Stimulated activated CD4-positive, alpha-beta T cell treated with anti-CD3 and anti-CD28 coated beads, Interleukin-1b, Interleukin-23, amount 100 ng/mL, for 1 hour (primary cell): ENCODE measurements at places on chromosomes 5 and 9.

GRCh38 chr5:132364319-132364718, 5.2 kb upstream of the SLC22A5 start:
- no peak for DNase-seq

DNA sequence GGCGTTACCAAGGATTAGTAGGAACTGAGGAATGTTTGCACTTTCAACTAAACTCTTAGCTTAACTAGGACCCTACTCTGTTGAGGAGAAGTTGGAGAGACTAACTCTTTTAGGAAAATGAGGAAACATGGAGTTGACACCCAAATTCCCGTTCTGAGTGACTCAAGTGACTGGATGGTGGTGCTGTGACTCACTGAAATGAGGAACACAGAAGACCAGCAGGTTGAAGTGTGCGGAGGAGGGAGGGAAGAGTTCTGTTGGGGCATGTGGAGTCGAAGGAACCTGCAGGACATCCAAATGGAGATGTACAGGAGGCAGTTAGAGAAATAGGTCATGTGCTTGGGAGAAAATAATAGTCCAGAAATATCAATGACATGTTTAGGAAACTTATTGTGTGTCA, 8.2 kb downstream of the HEXB start:
- DNase-seq, result no peak

- no peak for DNase-seq
Observed at GRCh38 chr9:110241260-110241857, 14.9 kb downstream of the TXN start.

GRCh38 chr5:103057208-103058130, 62.5 kb downstream of the GIN1 start:
- no peak for DNase-seq

GRCh38 chr5:89840906-89841305, 568.6 kb downstream of the CETN3 start:
- no peak for DNase-seq

DNA sequence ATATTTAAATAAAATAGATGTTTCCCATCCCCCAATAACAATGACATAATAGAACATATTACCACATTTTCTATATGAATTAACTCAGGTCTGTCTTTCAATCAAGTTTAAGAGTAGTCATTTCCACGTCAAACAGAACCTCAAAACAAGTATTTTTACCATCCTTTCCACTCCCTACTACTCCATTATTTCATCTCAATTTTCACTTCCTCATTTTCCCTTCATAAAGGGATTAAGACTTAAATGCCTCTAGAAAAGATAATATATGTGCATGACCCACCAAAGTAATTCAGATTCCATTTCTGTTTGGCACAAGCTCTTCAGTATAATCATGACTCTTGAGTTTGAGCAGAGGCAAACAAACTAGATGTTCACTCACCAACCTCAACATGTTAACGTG, 40.4 kb downstream of the ELOVL7 start:
- DNase-seq, result no peak

- DNase-seq, result no peak
Observed at GRCh38 chr5:132180134-132180745, 47.4 kb downstream of the P4HA2 start.

- DNase-seq, result no peak
Observed at GRCh38 chr5:118577621-118578020, 410.7 kb downstream of the DTWD2 start.

GRCh38 chr5:28707706-28708105, 1669.3 kb upstream of the CDH9 start:
- no peak for DNase-seq

DNA sequence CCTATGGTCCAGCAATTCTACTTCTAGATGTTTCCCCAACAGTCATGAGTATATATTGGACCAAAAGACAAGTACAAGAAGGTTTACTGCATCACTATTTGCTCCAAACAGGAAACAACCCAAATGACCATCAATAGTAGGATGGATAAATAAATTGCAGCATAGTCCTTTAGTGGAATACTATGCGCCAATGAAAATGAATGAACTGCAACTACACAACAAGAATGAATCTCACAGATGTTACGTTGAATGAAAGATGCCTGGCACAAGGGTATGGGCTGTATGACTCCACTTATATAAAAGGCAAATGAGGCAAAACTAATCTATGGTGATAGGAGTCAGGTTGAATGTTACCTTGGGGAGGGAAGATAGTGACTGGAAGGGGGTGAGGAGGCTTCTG, 48.6 kb upstream of the UNC5A start:
- DNase-seq, result no peak

- no peak for DNase-seq
Observed at GRCh38 chr9:80163889-80164288, 592.1 kb downstream of the TLE4 start.

- no peak for DNase-seq
Observed at GRCh38 chr9:68961587-68961986, 52.3 kb downstream of the PRKACG start.

DNA sequence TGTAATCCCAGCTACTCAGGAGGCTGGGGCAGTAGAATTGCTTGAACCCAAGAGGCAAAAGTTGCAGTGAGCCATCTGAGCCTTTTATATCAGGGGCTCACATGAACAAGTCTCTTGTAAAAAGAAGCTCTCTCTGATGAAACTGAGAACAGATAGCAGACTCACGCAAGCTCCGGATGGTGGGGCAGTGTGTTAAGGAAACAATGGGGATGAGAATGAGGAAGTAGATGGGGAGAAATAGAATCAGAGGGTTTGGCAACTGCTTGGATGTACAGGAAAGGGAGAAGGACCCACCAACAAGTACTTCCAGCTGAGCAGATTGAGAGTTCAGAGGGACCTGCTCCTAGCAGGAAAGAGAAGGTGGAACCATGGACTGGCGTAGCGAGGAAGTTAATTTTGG, 18.6 kb downstream of the TMEM252 start:
- DNase-seq, result no peak

DNA sequence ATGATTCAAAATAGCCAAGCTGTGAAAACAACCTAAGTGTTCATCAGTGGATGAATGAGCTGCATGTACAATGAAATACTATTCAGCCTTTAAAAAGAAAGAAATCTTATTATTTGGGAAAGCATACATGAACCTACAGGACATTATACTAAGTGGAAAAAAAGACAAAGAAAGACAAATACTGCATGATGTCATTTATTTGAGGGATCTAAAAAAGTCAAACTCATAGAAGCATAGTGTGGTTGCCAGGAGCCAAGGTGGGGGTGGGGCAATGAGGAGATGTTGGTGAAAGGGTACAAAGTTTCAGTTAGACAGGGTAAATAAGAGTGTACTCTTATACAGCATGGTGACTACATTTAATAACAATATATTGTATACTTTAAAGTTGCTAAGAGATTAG, 261.5 kb downstream of the PARP8 start:
- no peak for DNase-seq

GRCh38 chr5:157366741-157367674, 93.0 kb upstream of the NIPAL4 start:
- no peak for DNase-seq

GRCh38 chr9:15086778-15087324, 176.6 kb upstream of the FREM1 start:
- no peak for DNase-seq

DNA sequence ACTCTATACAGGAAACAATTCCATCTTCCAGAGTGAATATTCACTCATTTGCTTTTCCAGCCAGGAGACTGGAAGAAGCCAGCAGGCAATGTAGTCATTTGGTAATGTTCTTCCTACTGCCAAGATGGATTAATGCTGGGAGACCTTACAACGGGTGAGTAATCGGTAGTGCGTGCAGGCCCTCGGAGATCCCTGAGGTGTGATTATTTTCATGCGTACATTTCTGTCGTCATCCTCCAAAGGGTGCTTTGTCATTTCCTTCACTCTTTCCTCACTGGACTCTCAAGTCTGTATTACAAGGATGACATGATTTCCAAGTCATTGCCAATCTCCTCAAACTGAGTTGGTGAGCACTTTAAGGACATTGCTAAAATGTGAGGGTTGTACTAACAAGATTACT, 263.5 kb downstream of the CWC27 start:
- no peak for DNase-seq

- no peak for DNase-seq
Observed at GRCh38 chr5:174167080-174167910, 121.8 kb downstream of the NSG2 start.
